Fibroblast of skin of left biceps (primary cell): ENCODE measurements at places on chromosomes 13 and 19.

GRCh38 chr19:51150627-51151026 lies 8.5 kb downstream of the SIGLEC7 start:
- DNase-seq = no peak

DNA sequence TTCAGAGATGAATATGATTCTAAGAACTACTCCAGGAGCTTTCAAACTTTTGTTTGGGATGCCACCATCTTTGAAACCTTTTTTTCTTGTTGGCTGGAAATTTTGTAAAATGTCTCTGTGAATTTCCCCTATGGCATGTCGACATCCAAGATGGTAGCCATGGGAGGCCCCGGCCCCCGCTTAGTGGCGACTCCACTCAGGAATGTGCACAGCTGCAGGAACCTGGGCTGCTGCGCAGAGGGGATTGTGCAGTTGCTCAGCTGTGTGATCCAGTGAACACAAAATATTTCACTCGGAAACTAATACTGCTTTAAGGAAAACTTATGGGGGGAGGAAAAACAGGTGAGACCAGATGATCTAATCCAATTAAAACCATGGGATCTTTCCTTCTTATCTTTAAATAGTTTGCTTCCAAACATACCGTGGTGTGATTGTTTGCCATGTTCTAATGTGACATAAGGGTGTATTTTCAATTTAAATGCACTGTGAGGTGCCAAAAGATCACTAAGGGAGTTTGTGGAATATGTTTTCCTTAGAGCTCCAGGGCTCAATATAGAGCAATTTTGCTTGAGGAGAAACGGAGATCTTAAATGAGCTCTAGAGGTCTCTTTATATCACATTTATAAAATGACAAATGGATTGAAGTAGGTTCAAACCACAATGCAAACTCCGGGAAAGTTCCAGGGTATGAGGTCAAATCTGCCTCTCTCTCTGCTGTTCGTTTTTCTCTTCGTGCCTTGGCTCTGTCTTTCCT lies 497.7 kb downstream of the FGF9 start:
- no peak for DNase-seq

- DNase-seq = no peak
Observed at GRCh38 chr13:86581706-86582105, 782.5 kb upstream of the SLITRK6 start.

GRCh38 chr13:113461022-113461751 lies 7.9 kb upstream of the ADPRHL1 start:
- DNase-seq = no peak

GRCh38 chr13:37448153-37448552 lies 150.4 kb downstream of the POSTN start:
- DNase-seq = no peak

DNA sequence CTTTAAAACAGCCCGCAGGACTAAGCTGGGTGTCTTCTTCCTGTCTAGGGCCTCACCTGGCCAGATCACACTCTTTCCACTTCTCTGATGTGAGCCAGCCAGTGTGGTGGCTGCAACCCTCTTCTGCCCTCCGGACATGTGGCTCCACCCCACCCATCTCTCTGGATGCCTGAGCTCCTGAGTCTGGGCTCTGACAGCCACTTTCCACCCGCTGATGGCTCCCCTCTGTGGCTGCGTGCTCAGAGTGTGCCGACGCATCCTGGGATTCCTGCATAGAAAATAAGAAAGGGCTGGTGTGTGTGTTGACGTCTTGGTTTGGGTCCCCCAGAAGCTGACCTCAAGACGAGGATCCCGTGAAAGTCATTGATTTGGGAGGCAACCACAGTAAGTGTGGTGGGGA lies 181.6 kb downstream of the URI1 start:
- DNase-seq = no peak

DNA sequence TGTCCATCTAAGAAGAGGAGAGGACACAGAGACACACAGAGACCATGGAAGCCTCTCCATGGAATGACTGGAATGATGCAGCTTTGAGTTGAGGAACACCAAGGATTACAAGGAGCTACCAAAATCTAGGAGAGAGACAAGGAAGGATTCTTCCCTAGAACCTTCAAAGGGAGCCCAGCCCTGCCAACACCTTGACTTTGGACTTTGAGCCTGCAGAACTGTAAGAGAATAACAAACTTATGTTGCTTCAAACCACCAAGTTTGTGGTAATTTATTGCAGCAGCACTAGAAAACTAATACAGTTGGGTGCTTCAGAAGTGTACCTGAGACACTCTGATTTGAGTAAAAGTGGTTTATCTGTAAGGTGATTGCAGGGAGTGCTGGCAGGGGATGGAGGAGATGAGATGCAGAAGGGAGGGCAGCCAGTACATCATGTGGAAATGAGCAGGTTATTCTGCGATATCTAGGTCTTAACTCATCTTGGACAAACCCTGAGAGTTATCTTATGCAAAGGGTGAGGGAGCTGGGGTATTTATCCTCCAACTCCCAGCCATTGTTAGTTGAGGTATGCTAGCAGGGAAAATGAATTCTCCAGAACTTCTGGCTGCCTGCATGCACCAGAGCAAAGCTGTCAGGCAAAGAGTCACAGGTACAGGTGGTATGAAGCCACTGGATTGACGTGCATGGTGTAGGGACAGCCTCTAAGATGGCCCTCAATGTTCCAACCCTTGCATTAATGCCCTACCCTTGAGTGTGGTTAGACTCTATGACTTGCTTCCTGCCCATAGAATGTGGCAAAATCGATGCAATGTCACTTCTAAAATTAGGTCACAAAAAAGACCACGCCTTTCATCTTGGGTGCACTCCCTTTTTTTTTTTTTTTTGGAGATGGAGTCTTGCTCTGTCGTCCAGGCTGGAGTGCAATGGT lies 31.3 kb upstream of the ADGRL1 start:
- DNase-seq = no peak

GRCh38 chr13:21673789-21674489 lies 3.1 kb downstream of the FGF9 start:
- no peak for DNase-seq

- DNase-seq = no peak
Observed at GRCh38 chr13:74132152-74132775, 1.9 kb downstream of the KLF12 start.

- no peak for DNase-seq
Observed at GRCh38 chr19:46755853-46756543, 9.7 kb upstream of the STRN4 start.

DNA sequence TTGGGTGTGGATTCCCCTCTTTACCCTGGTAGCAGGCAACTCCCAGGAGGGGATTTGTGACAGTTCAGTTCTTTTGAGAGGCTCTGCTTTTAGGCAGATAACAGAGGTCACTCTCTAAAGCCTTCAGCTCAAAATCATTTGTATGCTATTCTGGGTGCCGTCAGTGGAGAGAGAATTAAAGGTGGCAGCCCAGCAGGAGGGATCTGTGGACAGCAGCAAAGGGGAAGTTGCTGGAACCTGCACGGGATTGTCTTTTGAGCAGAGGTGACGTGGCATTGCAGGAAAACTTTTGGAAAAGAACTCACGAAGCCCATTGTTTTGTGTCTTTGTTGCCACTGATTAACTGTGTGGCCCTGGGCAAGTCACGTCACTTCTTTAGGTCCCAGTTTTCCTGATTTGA lies 62.4 kb upstream of the C1QTNF9 start:
- no peak for DNase-seq

GRCh38 chr13:100630555-100630954 lies 42.0 kb upstream of the GGACT start:
- DNase-seq = no peak

- DNase-seq = no peak
Observed at GRCh38 chr13:49791711-49792549, 552 bp downstream of the KPNA3 start.

DNA sequence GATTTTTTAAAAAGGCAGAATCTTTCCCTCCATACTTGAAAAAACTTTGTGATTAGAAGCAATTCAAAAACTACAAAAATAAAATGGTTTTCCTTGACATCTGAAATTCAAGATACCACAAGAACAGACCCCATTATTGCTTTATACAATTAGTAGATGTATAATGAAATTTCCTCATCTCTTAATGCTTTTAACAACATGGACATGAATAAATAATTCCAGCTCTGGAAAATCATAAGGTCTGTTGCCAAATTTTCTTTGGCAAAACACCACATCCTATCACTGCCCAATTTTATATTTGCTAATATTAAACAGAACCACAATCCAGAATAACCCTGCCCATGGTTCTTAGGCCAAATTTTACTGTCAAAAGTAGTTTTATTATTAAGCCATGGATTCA lies 1543.6 kb upstream of the MIR17HG start:
- no peak for DNase-seq

- DNase-seq = no peak
Observed at GRCh38 chr13:33383724-33384577, 98.4 kb upstream of the STARD13 start.

GRCh38 chr19:6473647-6474046 lies 7.9 kb downstream of the DENND1C start:
- DNase-seq = no peak

DNA sequence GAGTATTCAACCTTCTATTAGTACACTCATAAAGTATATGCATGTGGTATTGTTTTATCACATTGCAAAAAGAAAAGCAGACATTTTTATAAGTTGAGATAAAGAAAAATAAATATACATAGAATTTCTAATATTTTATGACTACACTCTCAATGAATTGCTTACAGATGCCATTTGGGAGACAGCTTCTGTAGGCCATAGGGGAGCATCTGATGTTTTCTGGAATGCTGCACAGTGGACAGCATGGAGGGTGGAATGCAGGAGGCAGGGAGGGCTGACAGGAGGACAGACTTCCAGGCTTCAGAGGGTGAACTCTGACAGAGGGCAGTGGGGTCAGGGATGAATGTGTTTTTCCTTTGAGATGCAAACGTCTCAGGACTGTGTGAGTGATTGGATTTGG lies 45.8 kb downstream of the MIPEP start:
- no peak for DNase-seq

- no peak for DNase-seq
Observed at GRCh38 chr13:75803164-75803611, 167.1 kb downstream of the LMO7 start.

- no peak for DNase-seq
Observed at GRCh38 chr13:25570185-25570584, 198.4 kb downstream of the ATP8A2 start.

DNA sequence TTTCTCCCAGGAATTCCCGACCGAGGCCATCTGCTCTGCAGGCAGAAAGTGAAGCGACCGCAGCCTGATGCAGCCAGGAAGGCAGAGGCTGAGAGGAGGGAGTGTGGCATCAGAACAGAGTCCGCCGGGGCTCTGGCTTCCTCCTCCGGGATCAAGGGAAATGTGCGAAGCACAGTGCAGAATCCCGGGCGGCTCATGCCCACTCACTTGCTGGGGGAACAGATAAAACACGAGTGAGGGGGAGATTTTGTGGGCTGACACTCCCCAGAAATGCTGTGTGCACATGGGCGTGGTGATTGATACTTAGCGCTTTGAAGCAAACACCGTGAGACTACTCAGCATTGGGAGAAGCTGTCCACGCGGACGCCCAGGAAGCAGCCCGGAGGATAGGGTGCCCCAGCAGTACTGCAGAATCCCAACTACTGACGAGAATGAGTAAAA lies 75.3 kb upstream of the POMP start:
- DNase-seq = no peak

DNA sequence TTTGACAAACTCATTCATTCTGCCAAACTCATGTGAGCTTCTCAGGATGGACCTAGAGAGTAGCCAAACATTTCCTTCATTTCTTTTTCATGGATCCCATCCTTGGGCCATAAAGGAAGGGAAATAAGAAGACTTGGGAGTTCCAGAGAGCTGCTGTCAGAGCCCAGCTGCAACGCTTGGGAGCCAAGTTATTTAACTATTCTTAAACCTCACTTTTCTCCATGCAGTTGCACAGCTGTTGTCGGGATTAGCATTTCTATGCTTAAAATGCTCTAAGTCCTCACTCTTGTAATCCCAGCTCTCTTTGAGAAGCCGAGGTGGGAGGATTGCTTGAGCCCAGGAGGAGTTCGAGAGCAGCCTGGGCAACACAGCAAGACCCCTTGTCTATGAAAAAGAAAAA lies 11.7 kb upstream of the CASP14 start:
- DNase-seq = no peak

GRCh38 chr19:47417746-47418691 lies 1.3 kb downstream of the MEIS3 start:
- no peak for DNase-seq

DNA sequence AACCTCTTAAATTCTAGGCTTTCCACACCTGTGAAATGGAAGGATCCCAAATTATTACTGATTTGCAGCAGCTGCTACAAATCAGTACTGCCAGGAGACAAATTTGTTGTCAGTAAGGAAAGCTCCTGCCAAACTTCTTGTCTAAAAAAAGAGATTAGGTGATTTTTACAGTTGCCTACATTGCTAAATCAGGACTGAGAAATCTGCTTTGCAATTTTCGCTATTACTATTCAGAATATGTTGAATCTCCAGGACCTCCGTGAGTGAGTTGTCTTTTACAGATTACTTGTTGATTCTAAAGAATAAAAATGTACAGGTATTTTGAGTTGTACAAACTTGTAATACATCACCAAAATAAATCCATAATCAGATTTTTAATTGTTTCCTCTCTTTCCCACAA lies 1815.9 kb downstream of the PCDH9 start:
- no peak for DNase-seq

DNA sequence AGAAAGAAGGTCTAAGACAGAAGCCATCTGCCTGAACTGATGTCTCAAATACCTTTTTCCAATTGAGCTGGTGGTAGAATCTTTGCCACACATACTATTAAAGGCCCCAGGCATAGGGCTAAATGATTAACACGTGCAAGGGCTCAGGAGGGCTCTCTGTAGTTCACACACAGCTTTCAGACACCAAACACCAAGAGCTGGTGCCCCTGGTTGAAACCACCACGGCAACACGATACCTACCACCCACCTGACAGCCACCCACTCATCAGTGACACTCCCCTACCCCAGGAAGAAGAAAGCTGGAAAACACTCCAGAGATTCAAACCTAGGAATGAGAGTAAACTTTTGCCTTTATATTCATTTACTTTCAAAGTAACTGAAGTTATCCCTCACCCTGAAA lies 26.8 kb downstream of the IRS2 start:
- DNase-seq = no peak

- DNase-seq = peak; percentile 64
Observed at GRCh38 chr19:38079926-38080380, 144.1 kb downstream of the DPF1 start.

- no peak for DNase-seq
Observed at GRCh38 chr13:111166882-111167675, 52.0 kb downstream of the ARHGEF7 start.

- DNase-seq = peak; percentile 13
Observed at GRCh38 chr13:20197361-20197834, 4.7 kb upstream of the GJB2 start.

- no peak for DNase-seq
Observed at GRCh38 chr19:38682872-38683392, 35.5 kb downstream of the ACTN4 start.
